ENCODE measurements at places on chromosomes 2 and 18. TPM values are rescaled to one million over a fixed set of nuclear protein-coding genes. Genes with fewer than 3 reads are reported as not detected.

DNA sequence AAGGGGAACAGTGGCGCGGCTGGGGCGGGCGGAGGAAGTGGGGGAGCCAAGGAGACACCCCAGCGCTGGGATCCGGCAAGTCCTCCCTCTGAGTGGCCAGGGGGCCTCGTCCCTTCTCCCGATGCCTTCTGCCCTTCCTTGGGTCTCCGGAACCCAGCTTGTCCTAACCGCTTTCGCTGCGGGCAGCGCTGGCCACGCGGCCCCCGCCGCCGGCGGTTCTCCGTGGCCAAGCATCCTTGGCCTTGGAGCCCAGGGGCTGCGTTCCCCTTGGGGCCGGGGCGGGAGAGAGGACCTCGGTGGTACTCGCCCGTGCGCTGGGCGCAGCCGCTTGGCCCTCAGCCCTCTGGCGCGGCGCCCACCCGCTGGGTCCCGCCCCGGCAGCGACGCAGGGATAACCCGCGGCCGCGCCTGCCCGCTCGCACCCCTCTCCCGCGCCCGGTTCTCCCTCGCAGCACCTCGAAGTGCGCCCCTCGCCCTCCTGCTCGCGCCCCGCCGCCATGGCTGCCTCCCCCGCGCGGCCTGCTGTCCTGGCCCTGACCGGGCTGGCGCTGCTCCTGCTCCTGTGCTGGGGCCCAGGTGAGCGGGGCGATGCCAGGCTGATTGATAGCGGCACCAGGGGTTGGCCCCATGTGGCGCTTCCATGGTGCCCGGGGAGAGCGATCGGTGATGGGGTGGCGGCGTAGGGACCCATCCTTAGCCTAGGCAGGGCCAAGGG, 128.7 kb downstream of the UXS1 start:
- H3K27ac ChIP-seq: no peak overlapping the region
- DNase-seq: no peak
- no peaks in the 10 kb centered on the region for H3K4me1 ChIP-seq
- H3K27me3 ChIP-seq: no peaks in the 10 kb centered on the region

DNA sequence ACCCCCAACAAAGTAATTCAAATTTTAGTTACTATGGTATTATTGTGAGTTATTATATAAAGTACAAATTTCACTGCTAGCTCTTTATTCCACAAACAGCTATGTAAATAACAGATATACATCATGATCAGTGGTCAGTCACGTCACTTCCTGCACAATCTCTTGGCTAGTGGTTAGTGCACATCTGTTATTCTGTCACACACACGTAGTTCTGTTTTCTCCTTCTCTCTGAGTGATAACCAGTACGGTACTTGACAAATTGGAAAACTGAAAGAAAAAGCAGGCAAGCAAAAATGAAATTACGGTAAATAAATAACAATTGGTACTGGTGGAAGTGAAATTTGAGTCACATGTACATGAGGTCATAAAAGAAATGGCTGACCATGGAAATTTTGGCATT, 728.7 kb downstream of the CCDC85A start:
- no peak for DNase-seq
- no peaks in the 10 kb centered on the region for H3K36me3 ChIP-seq
- H3K4me3 ChIP-seq: no peak overlapping the region
- no peaks in the 10 kb centered on the region for H3K4me1 ChIP-seq

DNA sequence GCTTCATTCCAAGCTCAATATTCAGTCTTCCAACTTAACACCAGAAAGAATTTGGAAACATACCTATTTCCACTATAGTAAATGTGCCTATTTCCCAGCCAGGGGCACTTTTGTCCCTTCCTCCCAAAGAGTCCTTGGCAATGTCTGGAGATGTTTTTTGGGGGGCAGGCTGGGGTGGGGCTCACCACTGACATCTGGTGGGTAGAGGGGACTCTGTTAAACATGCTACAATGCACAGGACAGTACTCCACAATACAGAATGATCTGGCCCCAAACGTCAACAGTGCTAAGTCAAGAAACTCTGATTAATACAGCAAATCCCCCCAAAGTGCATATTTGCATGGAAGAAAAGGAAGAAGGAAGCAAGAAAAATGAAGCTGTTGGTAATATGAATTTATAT, 61.7 kb downstream of the SMIM21 start:
- no peaks in the 10 kb centered on the region for H3K36me3 ChIP-seq
- H3K4me1 ChIP-seq: no peaks in the 10 kb centered on the region
- no peak for DNase-seq
- peaks cover 12% of the 10 kb centered on the region for H3K27me3 ChIP-seq
- no peak overlapping the region for H3K4me3 ChIP-seq
- H3K27ac ChIP-seq: no peak overlapping the region

GRCh38 chr2:29632018-29632417, 289.4 kb downstream of the ALK start:
- H3K36me3 ChIP-seq: no peaks in the 10 kb centered on the region
- DNase-seq: no peak
- H3K27me3 ChIP-seq: peaks cover 100% of the 10 kb centered on the region
- no peaks in the 10 kb centered on the region for H3K4me1 ChIP-seq

The MITD1 gene
- 29.9 TPM for total RNA-seq

DNA sequence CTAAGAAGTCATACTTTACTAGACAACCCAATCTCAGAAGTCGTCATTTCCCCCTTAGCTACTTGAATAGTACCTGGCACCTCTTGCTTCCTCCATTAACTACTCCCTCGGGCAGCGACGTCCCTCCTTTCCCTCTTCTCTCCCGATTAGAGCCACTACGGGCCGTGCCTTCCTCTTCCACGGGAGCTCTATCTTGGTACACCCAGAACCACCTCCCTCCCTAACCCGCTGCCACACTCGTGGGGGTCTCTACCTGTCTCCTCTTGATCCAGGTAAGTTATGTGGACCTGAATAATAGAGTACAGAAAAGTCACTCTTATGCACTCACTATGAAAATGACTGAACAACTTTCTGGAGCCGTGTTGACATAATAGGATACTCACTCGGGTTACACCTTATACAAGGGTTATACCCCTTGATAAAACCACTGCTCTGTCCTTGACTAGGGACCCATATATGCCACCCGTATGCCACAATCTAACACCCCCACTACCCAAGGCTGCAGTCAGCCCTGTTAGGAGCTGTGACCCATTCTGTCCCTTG, 595 bp upstream of the HDHD2 start:
- no peak for DNase-seq
- H3K27me3 ChIP-seq: no peaks in the 10 kb centered on the region
- peak overlapping the region; percentile 91 for H3K27ac ChIP-seq

GRCh38 chr2:97958184-97958583, 37.6 kb downstream of the TMEM131 start:
- no peak overlapping the region for H3K4me3 ChIP-seq
- no peak overlapping the region for H3K27ac ChIP-seq
- H3K27me3 ChIP-seq: no peaks in the 10 kb centered on the region
- H3K4me1 ChIP-seq: no peaks in the 10 kb centered on the region
- H3K36me3 ChIP-seq: no peaks in the 10 kb centered on the region
- no peak for DNase-seq

The CD226 gene
- 0.85 TPM for total RNA-seq

The MROH2A gene
- 0.33 TPM for total RNA-seq

The IFIH1 gene
- total RNA-seq: 126 TPM

The SIX3 gene
- total RNA-seq: not detected

DNA sequence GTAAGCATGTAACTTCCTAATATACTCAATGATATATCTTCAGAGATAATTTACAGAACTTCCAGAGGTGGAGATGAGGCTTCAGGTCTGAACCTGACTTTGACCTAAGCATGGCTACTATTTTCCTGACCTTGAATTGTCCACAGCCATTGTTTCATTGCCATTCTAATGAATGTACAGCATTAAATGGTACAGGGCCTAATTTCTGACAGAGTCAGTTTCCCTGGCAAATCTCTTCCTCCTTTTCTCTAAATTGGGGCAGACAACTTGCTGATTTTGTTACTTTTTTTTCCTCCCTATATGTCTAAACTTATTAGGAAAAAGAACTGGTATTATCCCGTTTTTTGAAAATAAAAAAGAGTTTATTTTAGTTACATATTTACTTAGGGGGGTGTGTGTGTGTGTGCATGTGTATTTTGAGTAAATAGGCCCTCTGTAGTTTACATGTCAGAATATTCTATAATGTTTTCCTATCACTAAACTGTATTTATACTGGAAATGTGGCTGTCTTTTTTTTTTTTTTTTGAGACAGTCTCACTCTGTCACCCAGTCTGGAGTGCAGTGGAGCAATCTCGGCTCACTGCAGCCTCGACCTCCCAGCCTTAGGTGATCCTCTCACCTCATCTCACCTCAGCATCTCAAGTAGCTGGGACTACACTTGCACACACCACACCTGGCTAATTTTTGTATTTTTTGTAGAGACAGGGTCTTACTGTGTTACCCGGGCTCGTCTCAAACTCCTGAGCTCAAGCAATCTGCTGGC, 43.3 kb upstream of the SCN9A start:
- no peaks in the 10 kb centered on the region for H3K36me3 ChIP-seq
- H3K27ac ChIP-seq: no peak overlapping the region
- H3K4me3 ChIP-seq: no peak overlapping the region
- H3K4me1 ChIP-seq: no peaks in the 10 kb centered on the region
- H3K27me3 ChIP-seq: no peaks in the 10 kb centered on the region

- no peak overlapping the region for H3K4me3 ChIP-seq
- H3K27me3 ChIP-seq: no peaks in the 10 kb centered on the region
- peaks cover 35% of the 10 kb centered on the region for H3K4me1 ChIP-seq
These were observed 250.9 kb downstream of the ICOS start for GRCh38 chr2:204187229-204188083.

The FRZB gene
- total RNA-seq: 0.21 TPM

GRCh38 chr2:3483227-3483985, 35.9 kb downstream of the ADI1 start:
- H3K27ac ChIP-seq: no peak overlapping the region
- peaks cover 19% of the 10 kb centered on the region for H3K36me3 ChIP-seq
- H3K27me3 ChIP-seq: no peaks in the 10 kb centered on the region

DNA sequence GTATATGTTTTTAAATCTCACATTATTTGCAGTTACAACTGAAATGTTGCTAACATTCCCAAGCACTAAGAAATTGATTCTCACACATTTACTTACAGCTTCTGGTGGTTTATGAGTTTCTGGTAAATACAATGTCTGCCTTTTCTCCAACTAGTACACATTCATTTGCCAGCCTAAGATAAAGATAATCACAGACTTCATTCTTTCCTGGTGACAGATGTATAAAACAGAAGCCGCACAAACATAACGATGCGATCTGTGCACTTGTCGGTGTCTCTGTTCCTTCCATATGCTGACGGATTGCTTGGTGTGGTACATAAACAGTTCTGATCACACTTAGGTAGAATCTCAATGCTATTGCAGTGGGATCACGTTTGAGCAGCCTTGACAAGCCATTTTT, 100.4 kb upstream of the DDX18 start:
- no peaks in the 10 kb centered on the region for H3K27me3 ChIP-seq
- H3K36me3 ChIP-seq: no peaks in the 10 kb centered on the region
- DNase-seq: no peak
- H3K4me3 ChIP-seq: no peak overlapping the region

The SLC40A1 gene
- 49.6 TPM for total RNA-seq

- H3K4me1 ChIP-seq: peaks cover 10% of the 10 kb centered on the region
- no peaks in the 10 kb centered on the region for H3K36me3 ChIP-seq
- H3K27ac ChIP-seq: no peak overlapping the region
- no peak overlapping the region for H3K4me3 ChIP-seq
- DNase-seq: peak; percentile 60
These were observed 339.5 kb downstream of the TXNL1 start for GRCh38 chr18:56298935-56299334.

- H3K4me1 ChIP-seq: peaks cover 13% of the 10 kb centered on the region
- H3K36me3 ChIP-seq: no peaks in the 10 kb centered on the region
- H3K4me3 ChIP-seq: peak overlapping the region; percentile 54
These were observed 90.2 kb downstream of the EHD3 start for GRCh38 chr2:31324016-31324633.

DNA sequence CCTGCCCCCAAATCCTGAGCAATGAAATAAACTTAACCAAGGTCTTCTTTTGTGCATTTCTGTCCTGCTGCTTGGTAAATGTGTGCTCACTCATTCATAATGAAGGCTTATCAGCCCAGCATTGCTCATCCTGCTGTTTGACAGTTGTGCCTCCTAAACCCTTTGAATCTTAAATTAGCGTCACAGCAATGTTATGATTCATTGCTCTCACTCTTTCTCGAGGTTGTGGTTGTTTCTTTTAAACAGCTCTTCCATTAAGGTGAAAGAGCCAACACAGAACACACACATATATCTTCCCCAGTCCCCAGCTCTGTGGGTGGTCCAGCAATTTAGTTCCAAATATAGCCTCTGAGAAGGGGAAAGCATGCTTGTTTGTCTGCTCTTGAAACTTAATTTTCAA, 84.0 kb downstream of the EVA1A start:
- no peaks in the 10 kb centered on the region for H3K4me1 ChIP-seq
- H3K4me3 ChIP-seq: no peak overlapping the region
- H3K27me3 ChIP-seq: peaks cover 65% of the 10 kb centered on the region
- no peaks in the 10 kb centered on the region for H3K36me3 ChIP-seq
- no peak for DNase-seq

DNA sequence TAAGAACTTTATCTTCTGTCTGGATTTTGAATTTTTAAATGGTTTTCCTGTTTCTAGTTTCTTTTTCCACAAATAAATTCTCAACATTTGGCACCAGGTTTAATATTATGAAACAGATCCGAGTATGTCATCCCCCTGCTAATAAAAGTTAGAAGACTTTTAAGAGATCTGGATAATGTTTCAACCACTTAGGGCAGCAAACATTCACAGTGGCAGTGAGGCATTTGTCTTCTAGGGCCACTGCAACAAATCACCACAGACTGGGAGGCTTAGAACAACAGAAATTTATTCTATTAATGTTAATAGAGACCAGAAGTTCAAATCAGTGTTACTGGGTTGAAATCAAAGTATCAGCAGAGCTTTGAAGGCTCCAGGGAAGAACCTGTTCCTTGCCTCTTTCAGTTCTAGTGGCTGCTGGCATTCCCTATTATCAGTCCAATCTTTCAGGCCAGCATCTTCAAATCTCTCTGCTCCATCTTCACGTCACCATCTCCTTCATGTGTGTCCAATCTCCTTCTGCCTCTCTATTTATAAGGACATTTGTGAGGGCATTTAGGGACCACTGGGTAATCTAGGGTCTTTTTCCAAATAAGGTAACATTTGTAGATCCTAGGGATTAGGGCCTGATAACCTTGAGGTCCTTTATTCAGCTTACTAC, 23.4 kb downstream of the ACSL3 start:
- H3K4me1 ChIP-seq: peaks cover 24% of the 10 kb centered on the region
- H3K27ac ChIP-seq: no peak overlapping the region
- no peaks in the 10 kb centered on the region for H3K27me3 ChIP-seq
- DNase-seq: no peak
- peaks cover 12% of the 10 kb centered on the region for H3K36me3 ChIP-seq

Data from Calu3 (cell line).